ENCODE measurements at places on chromosomes 2 and 18.

DNA sequence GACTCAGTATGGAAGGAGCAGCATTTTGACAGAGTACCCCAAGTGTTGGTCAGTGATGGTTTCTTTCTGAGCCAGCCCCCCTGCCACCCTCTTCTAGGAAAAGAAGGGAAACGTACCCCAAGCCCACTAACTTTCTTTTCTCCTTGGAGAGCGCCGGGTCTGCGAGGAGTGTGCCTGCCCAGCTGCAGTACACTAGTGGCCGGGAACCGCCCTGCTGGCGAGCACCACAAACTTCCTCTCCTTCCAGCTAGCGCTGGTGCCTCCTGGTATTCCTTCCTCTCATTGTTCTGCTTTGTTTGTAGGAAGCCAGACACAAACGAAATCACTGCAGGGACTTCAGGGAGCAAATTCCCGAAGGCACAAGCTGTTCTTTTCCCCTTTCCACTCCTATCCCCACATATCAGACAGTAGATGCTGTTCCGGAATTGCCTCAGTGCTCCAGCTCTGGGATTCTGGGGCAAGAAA, 1.8 kb downstream of the CCDC85A start:
- no peak for DNase-seq

- DNase-seq = no peak
Measured at GRCh38 chr18:72539901-72540300, 4.2 kb downstream of the CBLN2 start.

DNA sequence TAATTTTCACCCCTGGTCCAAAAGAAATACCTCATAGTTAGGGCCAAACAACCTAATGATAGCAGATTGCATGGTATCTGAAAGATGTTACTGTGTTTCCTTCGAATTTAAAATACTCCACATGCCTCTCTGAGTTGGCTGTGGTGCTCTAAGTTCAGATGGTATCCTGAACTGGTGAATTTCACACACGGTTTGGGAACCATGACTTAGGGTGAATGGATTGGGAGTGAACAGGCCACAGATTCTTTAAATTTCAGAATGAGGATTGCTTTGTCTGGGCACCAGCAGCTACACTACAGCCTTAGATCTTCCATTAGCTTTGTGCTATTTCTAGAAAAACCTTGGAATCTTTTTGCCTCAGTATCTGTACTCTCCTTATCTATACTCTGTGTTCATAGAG, 6.2 kb downstream of the GMCL1 start:
- DNase-seq = no peak

DNA sequence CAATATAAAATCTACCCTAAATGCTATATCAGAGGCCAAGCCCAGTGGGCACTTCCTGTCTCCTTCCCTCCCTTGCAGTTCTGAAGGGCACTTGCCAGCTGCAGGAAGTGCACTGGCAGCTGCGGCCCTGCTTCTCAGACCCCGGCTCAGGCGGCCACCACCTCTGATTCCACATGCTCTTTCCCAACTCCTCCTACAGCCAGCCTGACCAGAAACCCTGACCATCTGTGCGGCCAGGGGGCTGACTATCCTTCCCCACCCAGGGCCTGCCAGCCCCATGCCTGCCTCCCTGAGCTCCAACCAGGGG, 88.6 kb downstream of the ZBTB7C start:
- DNase-seq = no peak

DNA sequence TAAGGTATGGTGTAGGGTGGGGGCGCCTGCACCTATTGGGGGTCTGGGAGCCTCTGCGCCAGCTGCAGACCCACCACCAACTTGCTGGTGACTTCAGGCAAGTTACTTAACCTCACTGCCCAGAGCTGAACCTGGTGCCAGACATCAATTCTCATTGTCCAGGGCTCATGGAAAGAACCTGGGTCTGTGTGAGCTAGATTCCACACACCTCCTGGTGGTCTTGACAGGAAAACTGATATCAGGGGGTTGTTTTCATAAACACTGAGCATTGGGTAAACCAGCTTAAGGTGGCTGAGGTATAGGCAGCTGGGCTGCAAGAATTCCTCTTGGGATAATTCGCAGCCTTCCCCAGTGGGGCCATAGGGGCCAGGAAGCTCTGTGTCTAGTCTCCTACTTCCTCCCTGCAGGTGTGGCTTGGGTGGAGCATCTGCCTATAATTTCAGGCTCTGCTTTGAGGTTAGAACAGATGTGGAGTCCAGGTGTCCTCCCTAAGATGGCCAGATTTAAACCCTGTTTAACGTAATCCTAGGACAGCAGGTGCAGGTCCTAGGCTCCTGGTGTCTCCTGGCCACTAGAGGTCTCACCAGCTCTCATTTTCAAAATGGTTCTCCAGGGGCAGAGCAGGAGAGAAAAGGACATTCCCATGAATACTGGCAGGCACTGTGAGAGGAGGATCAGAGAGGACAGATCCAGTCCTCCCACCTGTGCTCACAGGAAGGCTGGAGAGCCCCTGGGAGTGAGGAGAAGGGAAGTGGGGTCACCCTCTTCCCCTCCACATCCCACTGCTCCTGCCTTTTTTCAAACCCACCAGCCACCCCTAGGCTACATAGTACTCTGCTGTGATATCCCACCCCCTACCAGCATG, 100.4 kb upstream of the SMAD2 start:
- DNase-seq = no peak

- no peak for DNase-seq
Measured at GRCh38 chr2:119536211-119536610, 8.0 kb upstream of the CFAP221 start.

DNA sequence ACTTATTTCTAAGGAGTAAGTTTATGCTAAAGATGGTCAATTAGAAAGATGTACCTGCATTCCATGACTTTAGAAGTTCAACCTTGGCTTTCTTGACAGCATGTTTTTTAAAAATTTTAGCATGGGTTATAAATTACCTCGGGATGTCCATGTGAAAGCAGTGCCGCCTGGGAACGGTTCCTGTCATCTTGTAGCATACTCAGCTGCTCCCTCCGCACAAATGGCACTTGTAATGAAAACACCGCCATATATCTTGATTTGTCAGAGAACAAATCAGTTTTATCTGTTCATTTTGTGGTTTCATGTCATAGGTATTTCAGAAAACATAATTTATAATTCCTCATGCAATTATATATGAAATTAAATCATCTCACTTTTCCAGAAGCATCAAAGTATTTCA, 38.3 kb downstream of the SATB2 start:
- no peak for DNase-seq

DNA sequence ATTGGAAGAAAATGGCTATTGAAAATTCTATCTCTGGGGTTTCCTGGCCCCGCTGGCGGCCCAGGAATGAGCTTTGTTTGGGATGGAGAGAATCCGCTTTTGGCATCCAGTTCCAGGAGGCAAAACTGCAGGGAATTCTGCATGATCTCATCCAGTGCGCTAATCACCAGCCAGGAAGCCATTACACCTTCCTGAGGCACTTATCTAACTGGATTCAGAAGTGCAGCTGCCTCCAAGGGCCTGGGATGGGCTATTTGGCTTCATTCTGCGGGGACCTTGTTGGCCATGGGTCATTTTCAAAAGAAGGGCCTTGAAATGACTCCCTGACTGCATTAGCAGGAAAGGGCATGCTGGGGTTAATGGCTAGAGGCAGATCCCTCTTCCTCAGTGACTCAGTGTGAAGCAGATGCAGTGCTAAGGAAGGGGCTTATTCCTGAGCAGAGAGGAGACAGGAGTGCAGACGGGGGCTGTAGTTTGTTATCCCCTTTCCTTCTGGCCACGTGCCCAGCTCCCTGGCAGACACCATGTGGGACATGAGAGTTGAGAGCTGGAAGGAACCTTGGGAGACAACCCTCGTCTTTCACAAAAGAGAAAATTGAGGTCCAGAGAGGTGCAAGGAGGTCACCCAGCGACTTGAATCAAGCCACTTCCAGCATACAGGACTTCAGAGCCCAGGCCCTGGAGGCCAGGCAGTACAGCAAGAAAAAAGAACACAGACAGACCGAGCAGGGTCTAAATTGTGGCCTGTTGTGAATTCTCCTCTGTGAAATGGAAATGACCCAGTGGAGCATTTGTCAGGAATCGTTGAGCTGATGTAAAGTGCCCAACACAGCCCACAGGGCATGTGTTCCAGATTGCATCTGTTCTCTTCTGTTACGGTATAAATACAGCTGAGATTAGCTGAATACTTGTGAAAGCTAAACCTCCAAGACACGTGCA, 161.8 kb downstream of the PRKCE start:
- DNase-seq = no peak

- DNase-seq = no peak
Measured at GRCh38 chr2:239762655-239763269, 262.4 kb downstream of the NDUFA10 start.

GRCh38 chr2:191951376-191951775, 104.5 kb upstream of the CAVIN2 start:
- no peak for DNase-seq

DNA sequence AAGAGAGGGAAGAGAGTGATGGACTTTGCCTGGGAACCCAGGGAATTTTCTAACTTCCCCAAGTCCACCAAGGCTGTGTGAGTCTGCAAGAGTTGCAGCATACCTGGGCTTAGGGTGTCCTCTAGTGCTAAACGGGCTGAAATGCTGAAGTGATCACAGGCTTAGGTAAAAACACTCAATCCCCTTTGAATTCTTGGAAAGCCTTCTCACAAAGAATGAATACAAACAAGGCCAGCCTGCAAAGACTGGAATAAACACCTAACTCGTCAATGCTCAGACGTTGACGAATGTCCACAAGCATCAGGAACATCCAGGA, 30.0 kb upstream of the BMP10 start:
- no peak for DNase-seq

GRCh38 chr2:165843351-165843750, 49.3 kb upstream of the GALNT3 start:
- no peak for DNase-seq

GRCh38 chr2:233329489-233330135, 22.0 kb downstream of the SAG start:
- DNase-seq = no peak

DNA sequence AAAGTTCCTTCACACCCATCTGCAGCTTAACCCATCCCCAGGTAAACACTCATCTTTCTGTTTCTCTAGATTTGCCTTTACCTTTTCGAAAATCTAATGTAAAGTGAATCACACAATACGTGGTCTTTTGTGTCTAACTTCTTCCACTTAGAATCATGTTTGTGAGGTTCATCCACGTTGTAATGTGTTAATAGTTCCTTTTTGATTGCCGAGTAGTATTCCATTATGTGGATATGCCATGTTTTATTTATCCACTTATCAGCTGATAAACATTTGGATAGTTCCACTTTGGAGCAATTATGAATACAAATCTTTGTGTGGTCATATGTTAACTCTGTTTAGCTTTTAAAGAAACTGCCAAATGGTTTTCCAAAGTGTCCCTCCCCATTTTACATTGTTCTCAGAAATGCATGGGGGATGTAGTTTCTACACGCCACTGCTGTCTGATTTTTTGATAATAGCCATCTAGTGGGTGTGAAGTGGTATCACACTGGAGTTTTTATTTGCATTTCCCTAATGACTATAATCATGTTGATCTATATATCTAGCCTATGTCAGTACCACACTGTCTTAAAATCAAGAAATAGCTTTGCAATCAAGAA, 22.3 kb downstream of the PECR start:
- DNase-seq = no peak

DNA sequence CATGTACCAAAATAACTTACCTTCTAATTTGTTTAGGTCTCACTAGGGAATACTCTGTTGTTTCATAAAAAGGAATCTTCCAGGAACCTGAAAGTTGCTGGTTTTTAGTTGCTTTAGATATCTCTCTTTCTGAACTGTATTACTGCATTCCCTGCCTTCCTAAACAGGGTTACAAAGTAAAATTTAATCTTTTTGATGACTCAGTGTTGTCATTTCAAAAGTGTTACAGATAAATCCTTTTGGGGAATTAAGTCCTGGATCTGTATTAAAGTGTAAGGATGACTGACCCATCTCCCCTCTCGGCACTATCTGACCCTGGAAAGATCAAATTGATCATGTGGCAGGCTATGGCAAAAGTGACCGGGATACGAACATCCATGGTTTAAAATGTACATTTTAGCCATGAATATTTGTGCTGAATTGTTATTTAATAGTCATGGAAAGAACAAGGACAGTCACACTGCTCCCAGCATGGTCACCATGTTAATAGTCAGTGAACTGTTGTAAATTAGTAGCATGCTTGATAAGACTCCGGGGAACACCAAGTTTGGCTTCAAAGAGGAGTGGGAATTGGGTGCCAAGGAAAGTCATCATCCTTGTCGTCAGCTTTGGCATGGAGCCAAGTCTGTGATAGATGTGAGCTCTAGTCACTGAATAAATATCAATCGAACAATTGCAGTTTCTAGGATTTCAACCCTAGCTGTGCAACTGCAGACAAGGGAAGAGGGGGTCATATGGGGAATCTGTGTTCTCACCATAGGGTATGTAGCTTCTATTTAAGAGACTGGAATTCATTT, 4.2 kb downstream of the PLEKHA3 start:
- DNase-seq = no peak

DNA sequence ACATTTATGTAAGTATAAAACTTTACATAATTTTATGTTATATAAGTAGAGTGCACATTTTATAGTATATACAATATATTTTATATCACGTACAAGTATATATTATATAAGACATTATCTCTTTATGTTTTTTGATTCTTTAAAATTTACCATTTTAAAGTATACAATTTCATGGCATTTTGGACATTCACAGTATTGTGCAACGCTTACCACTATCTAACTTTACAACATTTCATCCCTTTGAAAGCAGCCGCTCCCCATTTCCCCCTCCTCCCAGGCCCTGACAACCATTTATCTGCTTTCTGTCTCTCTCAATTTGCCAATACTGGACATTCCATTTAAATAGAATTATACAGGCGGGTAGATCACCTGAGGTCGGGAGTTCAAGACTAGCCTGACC, 512.5 kb downstream of the TSN start:
- no peak for DNase-seq

DNA sequence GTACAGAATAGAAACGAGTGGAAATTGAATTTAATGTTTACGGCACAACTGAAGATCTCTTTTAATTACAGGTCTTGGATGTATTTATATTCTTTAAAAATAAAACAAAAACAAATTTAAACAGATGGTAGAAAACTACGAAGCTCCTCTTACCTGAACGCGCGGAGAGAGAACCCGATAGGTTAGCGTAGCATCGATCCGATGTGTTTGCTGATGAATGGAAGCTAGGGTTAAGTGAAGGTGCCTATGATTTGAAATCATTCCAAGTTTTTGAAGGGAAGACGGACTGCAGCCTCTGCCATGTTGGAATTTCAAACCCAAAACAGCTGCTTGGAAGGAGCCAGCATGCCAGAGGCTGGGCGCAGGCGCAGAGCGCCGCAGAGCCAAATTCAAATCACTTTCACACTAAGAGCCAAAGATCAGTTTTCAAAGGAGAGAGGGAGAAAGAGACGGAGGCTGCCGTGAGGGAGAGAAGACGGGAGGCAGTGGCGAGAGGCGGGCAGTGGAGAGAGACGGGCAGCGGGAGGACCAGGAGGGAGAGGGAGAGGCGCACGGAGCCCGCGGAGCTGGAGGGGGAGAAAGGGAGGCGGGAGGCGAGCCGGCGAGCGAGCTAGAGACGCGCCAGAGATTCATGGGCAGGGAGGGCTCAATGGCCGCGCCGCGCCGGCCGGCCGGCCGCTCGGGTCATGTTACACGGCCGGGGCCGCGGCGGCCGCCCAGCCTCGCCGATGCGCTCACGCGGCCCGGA, at the start of gene FIGN:
Gene FIGN, minus strand, starts transcription at position 324 of the 748 bp plus-strand sequence. CDS start 1,081 bp downstream, outside the sequence.
- DNase-seq = no peak

Measured in NK-92 treated with Interleukin-12 subunit alpha and Interleukin-12 subunit beta, amount 100 ng/mL, for 24 hours (cell line).